Camera-type eye (tissue), 1 donor: ENCODE measurements at places on chromosomes 1 and 21. TPM values are rescaled to one million over a fixed set of nuclear protein-coding genes. Genes with fewer than 3 reads are reported as not detected.

MPZL1 gene
- total RNA-seq, result 114 TPM

CCDC181 gene
- 57.0 TPM for total RNA-seq

GNG12 gene
- 61.3 TPM for total RNA-seq

SLAMF7 gene
- total RNA-seq, result 0.22 TPM

RHEX gene
- total RNA-seq, result 1.6 TPM

C4BPA gene
- total RNA-seq, result not detected

PRAMEF5 gene
- total RNA-seq, result not detected

HUNK gene
- total RNA-seq, result 10.7 TPM

ANGPTL7 gene
- 33.2 TPM for total RNA-seq

LIN28A gene
- total RNA-seq, result not detected

PGLYRP4 gene
- 0.27 TPM for total RNA-seq

AMY1C gene
- not detected for total RNA-seq

ACTL8 gene
- not detected for total RNA-seq

C8B gene
- total RNA-seq, result not detected

CD5L gene
- not detected for total RNA-seq

KCNE2 gene
- not detected for total RNA-seq

SPRR1B gene
- not detected for total RNA-seq

ERVH48-1 gene
- not detected for total RNA-seq

AKT3 gene
- 157 TPM for total RNA-seq

TOR1AIP2 gene
- 76.5 TPM for total RNA-seq

KCNJ10 gene
- 7.6 TPM for total RNA-seq

PDZK1IP1 gene
- total RNA-seq, result 1.0 TPM

KLHL20 gene
- total RNA-seq, result 62.1 TPM

HDAC1 gene
- total RNA-seq, result 65.0 TPM

ANKRD34A gene
- 1.2 TPM for total RNA-seq

SPRR2G gene
- not detected for total RNA-seq

PBX1 gene
- 141 TPM for total RNA-seq

IL20 gene
- not detected for total RNA-seq

KCNK2 gene
- total RNA-seq, result 3.5 TPM

RGS13 gene
- not detected for total RNA-seq

SAMD11 gene
- total RNA-seq, result 102 TPM

RPTN gene
- total RNA-seq, result not detected

TMEM9 gene
- 89.7 TPM for total RNA-seq

TMEM183A gene
- 76.5 TPM for total RNA-seq

ATAD3A gene
- total RNA-seq, result 12.8 TPM

SPRR3 gene
- total RNA-seq, result not detected

BMP8B gene
- total RNA-seq, result 6.8 TPM

SYT2 gene
- 3.6 TPM for total RNA-seq

L1TD1 gene
- total RNA-seq, result 1.1 TPM

SPATA1 gene
- total RNA-seq, result 1.8 TPM
